ENCODE measurements at places on chromosomes 12 and 14. TPM values are rescaled to one million over a fixed set of nuclear protein-coding genes. Genes with fewer than 3 reads are reported as not detected.

- DNase-seq, result no peak
These were observed 35.0 kb upstream of the LYZ start for GRCh38 chr12:69313209-69313608.

- no peak for DNase-seq
These were observed 108.5 kb downstream of the DICER1 start for GRCh38 chr14:95048771-95049312.

DNA sequence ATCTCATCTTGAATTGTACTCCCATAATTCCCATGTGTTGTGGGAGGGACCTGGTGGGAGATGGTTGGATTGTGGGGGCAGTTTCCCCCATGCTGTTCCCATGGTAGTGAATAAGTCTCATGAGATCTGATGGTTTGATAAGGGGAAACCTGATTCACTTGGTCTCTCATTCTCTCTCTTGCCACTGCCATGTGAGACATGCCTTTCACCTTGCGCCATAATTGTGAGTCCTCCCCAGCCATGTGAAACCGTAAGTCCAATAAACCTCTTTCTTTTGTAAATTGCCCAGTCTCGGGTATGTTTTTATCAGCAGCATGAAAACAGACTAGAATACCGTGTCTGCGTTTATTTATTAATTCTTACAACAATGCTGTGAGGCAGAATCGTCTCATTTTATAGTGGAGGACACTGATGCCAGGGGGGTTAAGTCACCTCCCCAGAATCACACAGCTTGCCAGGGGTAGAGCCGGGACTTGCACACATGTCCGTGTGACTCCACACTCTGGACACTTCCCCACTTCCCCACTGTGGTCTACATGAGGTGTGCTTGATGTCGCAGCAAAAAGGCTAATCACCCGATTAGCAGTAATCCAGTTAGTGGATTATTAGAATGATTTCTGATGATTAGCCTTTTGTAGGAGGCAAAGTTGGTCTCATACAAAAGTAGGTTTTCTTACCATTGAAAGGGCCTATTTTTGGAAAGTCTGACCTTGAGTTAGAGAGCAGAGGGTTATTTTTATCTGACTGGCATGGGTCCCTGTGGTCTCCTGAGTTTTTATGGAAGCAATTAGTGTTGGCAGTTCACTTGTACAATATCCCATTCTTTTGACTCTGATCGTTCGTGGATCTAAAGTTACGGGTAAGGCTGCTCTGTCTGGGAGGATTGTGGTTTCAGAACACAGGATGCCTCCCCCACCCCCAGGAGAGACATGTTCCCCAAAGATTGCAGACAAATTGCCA lies 47.4 kb upstream of the BCL7A start:
- DNase-seq, result no peak

DNA sequence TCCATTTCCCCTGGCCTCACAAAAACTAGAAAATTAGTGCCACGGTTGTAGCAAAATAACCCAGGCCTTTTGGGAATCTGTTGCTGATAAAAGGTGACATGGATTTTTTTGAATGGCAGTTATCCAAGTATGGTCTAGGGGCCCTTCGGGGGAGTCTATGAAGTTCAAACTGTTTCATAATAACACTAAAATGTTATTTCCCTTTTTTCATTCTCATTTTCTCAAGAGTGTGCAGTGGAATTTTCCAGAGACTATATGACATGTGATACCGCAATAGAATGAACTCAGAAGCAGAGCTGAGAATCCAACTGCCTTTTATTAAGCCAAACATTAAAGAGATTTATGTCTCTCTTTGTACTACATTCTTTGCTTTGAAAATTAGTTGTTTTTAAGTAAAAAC lies 26.9 kb downstream of the GSTZ1 start:
- DNase-seq, result no peak

DNA sequence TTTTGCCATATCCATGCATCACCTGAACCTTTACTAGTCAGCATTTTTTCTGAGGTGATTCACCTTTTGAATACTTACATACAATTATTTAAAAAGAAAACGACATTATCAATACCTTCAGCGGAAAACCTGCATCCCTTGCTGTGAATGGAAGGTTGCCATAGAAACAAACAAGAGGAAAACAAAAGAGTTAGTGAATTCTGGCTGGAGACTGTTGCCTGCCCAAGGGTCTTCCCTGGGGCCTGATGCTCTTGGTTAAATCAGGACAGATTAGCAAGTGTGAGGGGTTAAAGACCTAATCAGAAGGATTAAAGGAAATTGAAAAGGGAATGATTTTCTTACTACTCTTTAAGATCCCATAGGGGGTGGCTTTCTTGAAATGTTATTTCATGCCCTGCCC lies 96.0 kb upstream of the WSCD2 start:
- DNase-seq, result no peak

GRCh38 chr14:91400696-91401095 lies 16.9 kb downstream of the CCDC88C start:
- no peak for DNase-seq

- no peak for DNase-seq
These were observed 11.1 kb downstream of the SSH1 start for GRCh38 chr12:108846290-108846701.

DNA sequence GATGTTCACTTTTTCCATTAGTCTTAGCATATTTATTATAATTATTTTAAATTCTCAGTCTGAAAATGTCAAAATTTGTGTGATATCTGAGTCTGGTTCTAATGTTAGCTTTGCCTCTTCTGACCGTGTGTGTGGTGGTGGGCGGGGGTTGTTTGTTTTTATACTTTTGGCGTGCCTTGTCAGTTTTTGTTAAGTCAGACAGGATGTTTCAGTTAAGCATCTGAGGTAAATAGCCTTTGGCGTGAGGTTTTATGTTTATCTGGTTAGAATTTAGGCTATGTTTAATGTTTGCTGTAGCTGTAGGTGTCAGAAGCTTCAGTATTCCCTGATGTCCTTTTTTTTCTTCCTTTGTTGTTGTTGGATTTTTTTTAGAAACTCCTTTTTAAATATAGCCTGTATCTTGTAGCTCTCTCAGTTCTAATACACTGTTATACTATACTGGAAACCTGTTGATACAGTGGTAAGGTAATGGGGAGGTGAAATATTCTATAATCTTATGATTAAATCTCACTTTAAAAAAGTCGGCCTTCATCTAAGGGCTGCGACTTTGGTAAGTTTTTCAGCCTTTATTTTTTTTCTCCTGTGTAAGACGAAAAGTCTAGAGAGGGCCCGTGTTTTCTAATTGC lies 111.6 kb downstream of the SCAF11 start:
- no peak for DNase-seq

- DNase-seq, result no peak
These were observed 508 bp upstream of the KCNH5 start for GRCh38 chr14:63045612-63046320.

Gene SERPINA6
- total RNA-seq, result not detected

Measured in activated T-cell treated with anti-CD3 and anti-CD28 coated beads, Interleukin-2, amount 50 U/mL, for 72 hours (primary cell).